CD4-positive, alpha-beta T cell treated with Interferon gamma for 1 hour (primary cell): ENCODE measurements at places on chromosomes 4 and X.

DNA sequence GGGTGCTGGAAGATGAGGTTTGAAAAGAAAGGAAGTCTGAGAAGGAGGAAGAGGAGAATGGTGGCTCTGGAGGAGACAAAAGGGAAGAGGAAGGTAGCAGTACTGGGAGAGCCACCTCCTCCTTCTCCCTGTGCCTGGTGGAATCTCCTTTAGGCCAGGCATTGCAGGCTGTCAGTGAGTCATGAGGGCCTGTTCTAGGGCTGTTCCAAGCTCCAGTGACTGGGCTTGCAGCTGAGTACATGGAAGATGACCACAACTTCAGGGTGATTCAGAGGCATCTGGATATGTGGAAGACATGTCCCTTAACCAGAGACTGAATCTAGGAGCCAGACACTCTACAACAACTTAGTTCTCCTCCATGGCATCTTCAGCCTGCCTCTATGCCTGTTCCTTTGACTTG is 107.8 kb downstream of the EFNB1 start:
- no peak for DNase-seq

GRCh38 chr4:1727117-1728031 is 6.1 kb downstream of the TACC3 start:
- DNase-seq: peak; percentile 54

- no peak for DNase-seq
Measured at GRCh38 chr4:58510652-58511051, 1400.5 kb upstream of the IGFBP7 start.

DNA sequence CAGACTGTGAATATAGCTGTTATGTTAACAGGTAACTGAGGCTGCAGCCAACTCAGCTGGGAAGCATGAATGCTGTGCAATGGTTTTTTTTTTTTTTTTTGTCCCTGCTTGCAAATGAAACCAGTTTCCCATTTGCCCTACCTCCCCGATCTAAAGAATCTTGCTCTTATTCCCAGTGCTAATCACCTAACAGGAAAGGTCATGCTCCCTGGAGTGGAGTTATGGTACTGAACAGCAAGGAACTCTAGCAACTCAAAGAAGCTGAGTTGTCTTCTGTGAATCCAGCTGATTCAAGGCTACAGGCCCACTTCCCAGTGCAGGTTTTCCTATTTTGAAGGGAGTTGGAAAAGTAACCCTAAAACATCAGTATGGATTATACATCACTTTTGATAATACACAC is 52.1 kb downstream of the HTR2C start:
- no peak for DNase-seq

- DNase-seq: no peak
Measured at GRCh38 chrX:153512501-153512893, 4.9 kb upstream of the ATP2B3 start.

DNA sequence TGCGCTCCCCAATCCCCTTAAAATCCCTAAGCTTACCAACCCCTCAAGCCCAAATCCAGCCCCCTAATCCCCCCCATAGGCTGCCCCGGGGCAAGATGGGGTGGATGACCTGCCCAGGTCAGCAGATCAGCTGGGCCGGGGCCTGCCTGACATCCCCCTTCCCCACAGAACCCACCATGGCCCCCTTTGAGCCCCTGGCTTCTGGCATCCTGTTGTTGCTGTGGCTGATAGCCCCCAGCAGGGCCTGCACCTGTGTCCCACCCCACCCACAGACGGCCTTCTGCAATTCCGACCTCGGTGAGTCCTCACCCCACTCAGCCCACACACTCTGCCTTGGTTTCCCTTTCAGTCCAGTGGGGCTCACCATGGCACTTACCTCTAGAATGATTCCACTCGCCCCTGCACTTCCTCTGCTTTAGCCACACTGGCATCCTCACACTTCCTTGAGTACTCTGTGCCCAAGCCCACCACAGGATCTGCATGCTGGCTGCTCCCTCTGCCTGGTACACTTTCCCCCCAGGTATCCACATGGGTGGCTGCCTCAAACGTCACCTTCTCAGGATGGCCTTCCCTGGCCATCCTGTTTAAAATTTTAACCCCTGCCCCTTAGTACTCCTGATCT is 1.1 kb downstream of the TIMP1 start:
- DNase-seq: no peak

GRCh38 chr4:3402491-3403347 is 39.0 kb upstream of the HGFAC start:
- DNase-seq: peak; percentile 8

DNA sequence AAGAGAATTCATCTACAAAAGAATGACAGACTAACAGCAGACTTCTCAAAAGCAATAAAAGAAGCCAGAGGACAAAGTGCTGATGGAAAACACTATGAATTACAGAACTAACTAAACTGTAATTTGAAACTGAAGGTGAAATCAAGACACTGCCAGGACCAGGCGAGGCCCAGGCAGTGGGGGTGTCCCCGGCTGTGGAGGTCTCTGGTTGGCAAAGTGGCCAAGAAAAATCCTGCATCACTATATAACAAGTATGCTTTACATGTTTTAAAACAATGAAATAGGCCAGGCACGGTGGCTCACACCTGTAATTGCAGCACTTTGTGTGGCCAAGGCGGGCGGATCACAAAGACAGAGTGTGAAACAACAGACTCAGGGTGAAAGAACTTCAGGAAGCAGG is 32.9 kb downstream of the CHM start:
- DNase-seq: no peak

DNA sequence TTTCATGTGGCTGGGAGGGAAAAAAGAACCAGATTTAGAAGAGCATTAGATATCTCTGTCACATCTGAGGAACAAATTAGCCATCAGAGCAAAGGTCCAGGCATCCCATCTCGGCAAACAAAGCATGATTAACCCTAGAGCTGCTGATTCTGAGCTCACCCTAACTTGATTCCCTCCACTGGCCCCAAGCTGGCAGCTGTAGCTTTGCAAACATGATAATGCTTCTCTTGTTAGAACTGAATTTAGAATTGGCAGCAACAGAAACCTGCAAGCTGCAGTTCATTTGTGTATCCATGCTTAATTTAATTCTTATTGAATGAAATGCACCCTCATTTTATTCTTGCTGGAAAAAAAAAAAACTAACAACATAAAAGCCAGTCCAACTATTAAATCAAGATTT is 289.2 kb downstream of the IL1RAPL1 start:
- no peak for DNase-seq

GRCh38 chr4:106062452-106062875 is 167.2 kb downstream of the NPNT start:
- DNase-seq: no peak

- DNase-seq: no peak
Measured at GRCh38 chrX:110588853-110589252, 206.8 kb downstream of the CHRDL1 start.

DNA sequence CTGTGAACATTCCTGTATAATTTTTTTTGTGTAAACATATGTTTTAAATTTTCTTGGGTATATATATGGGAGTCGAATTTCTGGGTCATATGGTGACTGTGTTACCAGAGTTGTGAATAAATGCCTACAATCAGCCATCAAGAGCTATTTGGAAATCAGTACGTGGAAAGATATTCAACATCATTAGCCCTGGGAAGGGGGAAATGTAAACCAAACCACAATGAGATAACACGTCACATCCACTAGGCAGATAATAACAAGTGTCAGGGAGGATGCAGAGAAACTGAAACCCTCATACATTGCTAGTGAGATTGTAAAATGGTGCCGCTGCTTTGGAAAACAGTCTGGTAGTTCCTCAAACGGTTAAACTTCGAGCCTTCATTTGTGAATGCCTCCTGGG is 43.9 kb downstream of the LUZP4 start:
- no peak for DNase-seq

- DNase-seq: no peak
Measured at GRCh38 chr4:120850018-120850599, 72.4 kb downstream of the PRDM5 start.

- no peak for DNase-seq
Measured at GRCh38 chr4:65033899-65034298, 624.6 kb upstream of the TECRL start.
